Activated T-helper 1 cell treated with anti-CD3 and anti-CD28 coated beads, Interleukin-12 subunit alpha, Interleukin-12 subunit beta, Interleukin-2, Interleukin-4 antibody, amounts not matched to agents 30 ng/mL and 10 ng/mL and 1 ng/mL, durations not matched to agents 14 hours and 24 hours and 36 hours (primary cell): ENCODE measurements at places on chromosomes 5 and 9.

DNA sequence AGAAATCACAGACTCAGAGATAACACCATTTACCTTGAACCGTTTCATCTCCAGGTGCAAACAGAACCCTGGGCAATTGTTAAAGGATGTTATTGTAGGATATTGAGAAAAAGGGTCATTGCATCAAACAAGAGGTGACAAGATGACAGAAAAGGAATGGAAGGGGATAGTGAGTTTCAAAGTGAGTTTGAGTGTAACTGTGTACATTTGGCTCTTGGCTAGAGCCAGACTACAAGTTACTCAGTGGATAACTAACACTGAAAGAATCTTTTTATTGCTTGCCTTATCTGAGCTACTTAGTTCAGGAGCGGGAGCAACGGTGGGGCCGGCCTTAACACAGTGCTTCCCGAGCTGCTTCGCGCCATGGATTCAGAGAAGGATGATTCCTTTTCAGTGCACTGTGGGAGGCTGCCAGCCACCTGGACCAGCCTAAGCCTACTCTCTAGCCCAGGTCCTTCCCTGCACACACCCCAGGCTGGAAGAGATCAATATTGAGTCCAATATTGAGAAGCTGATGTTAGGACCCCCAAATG lies 193.4 kb downstream of the ATPSCKMT start:
- H3K4me3 ChIP-seq = no peak overlapping the region
- DNase-seq = no peak
- H3K4me1 ChIP-seq = no peaks in the 10 kb centered on the region

DNA sequence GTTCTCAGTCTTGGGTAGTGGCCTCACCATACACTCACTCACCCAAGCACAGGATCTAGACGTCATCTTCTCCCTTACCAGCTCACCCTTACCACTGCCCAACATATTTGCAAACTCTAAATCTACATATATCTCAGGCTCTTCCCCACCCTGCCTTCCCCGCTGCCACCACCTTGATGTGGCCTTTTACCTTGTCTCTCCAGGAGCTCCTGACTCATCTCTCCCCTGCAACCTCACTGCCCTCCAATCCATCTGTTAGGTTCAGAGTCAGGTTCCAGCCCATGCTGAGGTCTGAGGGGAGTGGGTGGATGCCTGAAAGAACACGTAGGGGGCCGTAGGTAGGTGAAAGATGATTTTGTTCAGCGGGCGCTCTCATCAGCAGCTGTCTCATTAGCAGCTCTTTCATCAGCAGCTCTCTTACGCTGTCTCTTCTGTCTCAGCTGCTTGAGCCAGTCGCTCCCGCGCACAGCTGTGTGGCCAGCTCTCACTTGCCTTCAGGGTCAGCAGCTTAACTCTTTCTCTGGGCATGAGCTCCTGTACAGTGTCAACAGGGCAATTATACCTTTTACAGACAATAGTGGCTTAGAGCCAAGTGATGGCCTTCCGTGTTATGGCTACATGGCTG lies 23.1 kb upstream of the CKMT2 start:
- no peaks in the 10 kb centered on the region for H3K27me3 ChIP-seq
- H3K36me3 ChIP-seq = no peaks in the 10 kb centered on the region
- no peaks in the 10 kb centered on the region for H3K4me1 ChIP-seq
- no peak overlapping the region for H3K27ac ChIP-seq
- no peak overlapping the region for H3K4me3 ChIP-seq

GRCh38 chr9:121298689-121299466 lies 30.9 kb downstream of the GSN start:
- peaks cover 18% of the 10 kb centered on the region for H3K27me3 ChIP-seq
- no peaks in the 10 kb centered on the region for H3K36me3 ChIP-seq
- H3K4me1 ChIP-seq = peaks cover 15% of the 10 kb centered on the region
- no peak overlapping the region for H3K27ac ChIP-seq
- no peak for DNase-seq

GRCh38 chr9:98324801-98325200 lies 69.4 kb upstream of the TBC1D2 start:
- DNase-seq = no peak
- H3K4me3 ChIP-seq = no peak overlapping the region
- no peak overlapping the region for H3K27ac ChIP-seq

GRCh38 chr9:78150312-78150982 lies 85.4 kb upstream of the CEP78 start:
- H3K27me3 ChIP-seq = no peaks in the 10 kb centered on the region
- peaks cover 1% of the 10 kb centered on the region for H3K36me3 ChIP-seq
- no peaks in the 10 kb centered on the region for H3K4me1 ChIP-seq
- H3K4me3 ChIP-seq = no peak overlapping the region

DNA sequence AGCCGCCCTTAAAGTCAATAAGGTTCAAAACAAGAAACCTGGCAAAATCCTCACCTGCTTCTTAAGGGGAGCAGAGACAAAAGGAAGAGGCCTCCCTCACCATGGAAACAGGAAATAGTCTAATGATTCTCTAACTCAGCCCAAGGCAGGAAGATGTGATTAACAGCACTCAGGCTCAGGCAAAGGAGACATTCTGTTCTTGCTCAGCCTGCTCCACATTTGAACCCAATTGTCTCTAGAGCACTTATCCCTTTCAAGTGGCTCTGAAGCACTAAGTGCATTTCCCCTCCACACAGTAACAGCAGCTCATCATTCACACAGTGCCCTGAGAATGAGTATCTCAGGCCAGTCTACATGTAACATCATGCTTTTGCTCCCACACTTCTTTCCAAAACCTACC lies 72.3 kb downstream of the NIPSNAP3B start:
- H3K36me3 ChIP-seq = no peaks in the 10 kb centered on the region
- DNase-seq = no peak
- peaks cover 18% of the 10 kb centered on the region for H3K4me1 ChIP-seq
- H3K27me3 ChIP-seq = no peaks in the 10 kb centered on the region

GRCh38 chr5:145697251-145697990 lies 137.7 kb downstream of the PRELID2 start:
- no peaks in the 10 kb centered on the region for H3K36me3 ChIP-seq
- H3K4me1 ChIP-seq = no peaks in the 10 kb centered on the region
- H3K27ac ChIP-seq = no peak overlapping the region
- no peaks in the 10 kb centered on the region for H3K27me3 ChIP-seq
- no peak for DNase-seq

DNA sequence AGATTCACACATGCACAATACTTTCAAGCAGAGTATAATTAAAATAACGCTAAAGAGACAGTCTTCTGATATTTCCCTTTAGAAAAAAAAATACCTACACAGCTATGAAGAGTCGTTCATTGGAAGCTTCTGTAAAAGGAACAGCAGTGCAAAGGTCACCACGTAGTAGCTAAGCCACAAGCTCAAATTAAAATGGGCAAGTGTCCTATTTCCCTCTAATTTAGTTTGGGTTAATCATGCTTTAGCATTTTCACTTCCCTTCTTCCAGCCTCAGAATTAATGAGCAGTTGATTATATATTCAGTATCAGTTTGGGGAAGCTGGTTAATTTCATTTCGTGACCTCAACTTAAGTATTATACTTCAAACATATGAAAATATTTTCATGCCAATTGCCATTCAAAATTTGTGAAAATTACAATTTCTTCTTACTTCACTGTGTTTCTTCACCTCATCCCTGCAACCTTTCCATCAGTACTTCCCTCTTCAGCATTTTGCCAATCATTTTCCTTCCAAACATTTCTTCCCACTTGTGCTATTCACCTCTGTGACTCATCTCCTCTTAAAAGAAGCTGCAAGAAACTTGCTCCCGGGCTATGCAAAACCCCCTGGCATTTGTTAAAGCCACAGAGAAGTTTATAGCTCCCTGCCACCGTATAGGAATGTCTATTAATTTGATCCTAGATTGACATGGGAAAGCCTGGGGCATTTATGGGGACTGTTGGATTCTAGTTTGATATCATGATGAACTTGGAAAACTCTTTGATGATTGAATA lies 83.0 kb downstream of the DMRTA1 start:
- no peaks in the 10 kb centered on the region for H3K27me3 ChIP-seq
- H3K27ac ChIP-seq = no peak overlapping the region
- no peaks in the 10 kb centered on the region for H3K4me1 ChIP-seq
- H3K4me3 ChIP-seq = no peak overlapping the region

GRCh38 chr5:149268928-149269557 lies 2.6 kb upstream of the AFAP1L1 start:
- H3K4me1 ChIP-seq = peaks cover 5% of the 10 kb centered on the region
- DNase-seq = no peak
- H3K4me3 ChIP-seq = no peak overlapping the region
- peaks cover 2% of the 10 kb centered on the region for H3K36me3 ChIP-seq
